Stimulated activated CD4-positive, alpha-beta T cell treated with anti-CD3 and anti-CD28 coated beads, Interleukin-15, amount 100 ng/mL, for 1 hour (primary cell): ENCODE measurements at places on chromosomes 2 and 18.

GRCh38 chr2:213098612-213099011 is 52.8 kb downstream of the IKZF2 start:
- no peak for DNase-seq

DNA sequence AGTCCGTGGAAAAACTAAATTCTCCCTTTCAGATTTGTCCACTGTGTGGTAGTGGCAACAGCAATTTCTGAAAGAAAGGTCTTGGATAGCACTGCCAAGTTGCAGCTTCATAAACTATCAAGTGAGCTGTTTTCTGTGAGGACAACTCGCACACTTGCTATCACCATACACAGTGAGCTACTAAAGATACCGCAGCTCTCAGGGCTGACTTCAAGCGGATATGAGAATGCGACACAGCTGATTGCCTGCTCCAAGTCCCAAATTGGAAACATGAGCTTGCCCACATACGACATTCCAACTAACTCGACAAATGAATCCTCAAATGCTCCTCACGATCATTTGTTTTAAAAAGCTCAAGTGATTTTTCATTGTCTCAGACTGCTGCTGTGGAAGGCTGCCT is 46.2 kb downstream of the E2F6 start:
- DNase-seq, result no peak

DNA sequence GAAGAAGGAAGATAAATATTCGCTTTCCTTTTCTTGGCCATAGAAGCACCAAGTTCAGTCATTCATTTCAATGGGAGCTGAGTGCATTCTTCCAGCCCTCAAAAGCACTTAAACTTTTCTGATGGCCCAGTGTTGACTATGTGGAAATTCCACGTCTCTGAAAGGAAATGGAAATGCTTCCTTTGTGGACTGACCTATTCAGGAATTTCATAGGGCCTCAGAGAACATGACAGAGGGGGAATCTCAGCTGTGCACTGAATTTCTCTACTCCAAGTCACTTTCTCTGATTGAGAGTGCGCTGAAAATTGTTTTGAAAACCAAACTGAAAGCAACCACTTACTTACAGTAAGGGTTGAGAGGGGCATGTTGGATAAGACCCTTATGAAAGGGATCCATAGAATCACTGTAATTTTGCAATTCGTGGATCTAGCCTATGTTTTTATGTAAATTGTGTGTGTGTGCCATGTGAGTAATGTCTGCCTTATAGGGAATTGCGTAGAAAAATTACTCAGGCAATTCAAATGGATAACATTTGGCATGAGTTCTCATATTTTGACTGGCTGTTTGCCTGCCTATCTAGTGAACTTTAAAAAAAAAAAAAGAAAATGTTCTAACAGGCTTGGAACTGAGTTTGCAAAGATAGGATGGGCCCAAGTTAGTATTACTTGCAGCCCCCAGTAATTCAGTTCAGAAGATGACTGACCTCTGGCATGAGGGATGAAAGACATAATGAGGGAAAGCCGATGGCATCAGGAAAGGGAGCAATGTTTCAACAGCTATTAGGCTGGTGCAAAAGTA is 437.0 kb downstream of the PTPRM start:
- no peak for DNase-seq

- no peak for DNase-seq
These were observed 60.4 kb upstream of the SLC8A1 start for GRCh38 chr2:40512256-40512655.

GRCh38 chr2:105362862-105363591 is 25.7 kb downstream of the C2orf49 start:
- no peak for DNase-seq

DNA sequence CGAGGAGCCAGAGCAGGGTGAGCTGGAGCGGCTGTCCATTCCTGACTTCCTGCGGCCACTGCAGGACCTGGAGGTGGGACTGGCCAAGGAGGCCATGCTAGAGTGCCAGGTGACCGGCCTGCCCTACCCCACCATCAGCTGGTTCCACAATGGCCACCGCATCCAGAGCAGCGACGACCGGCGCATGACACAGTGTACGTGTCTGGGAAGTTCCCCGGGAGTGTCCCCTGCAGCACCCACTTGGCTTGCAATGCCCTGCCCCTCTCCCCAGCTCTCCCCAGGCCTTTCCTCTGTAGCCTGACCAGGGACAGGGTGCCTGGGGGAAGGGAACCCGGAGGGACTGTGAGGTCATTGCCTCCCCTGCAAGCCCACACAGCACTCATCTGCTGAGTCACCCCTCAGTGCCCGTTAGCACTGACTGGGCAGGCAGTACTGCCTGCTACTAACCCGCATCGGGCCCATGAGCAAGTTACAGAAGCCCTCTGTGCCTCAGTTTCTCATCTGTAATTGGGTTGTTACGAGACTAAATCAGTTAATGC is 29.4 kb upstream of the GMPPA start:
- DNase-seq, result no peak

DNA sequence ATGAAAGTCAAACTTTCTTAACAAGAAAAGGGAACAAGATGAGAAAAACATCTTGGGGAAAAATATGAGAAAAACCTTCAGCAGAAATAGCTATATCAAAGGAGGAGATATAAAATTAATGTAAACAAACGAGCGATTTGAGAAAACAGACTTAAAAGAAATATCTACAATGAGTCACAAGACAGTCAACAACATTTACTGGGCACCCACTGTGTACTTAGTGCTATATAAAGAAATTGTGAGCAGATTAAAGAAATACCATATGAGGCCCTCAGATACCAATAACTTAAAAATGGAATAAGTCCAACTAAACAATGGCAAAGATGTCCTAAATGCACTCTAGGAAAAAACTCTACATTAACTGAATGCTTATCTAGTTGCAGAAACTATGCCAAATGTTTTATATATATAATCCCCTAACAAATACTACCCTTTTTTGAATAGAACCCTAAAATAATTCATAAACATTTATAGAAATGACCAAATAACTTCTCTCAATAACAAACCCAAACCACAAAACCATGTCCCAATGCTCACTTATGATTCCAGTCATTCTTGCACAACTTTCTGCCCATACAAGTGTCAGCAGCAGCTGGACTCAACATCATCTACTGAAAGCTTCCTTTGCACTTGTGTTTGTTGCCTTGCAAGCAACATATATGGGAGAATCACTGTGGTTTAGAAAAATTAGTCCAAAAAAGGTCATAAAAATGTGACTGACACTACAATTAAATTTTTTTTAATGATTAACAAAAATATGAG is 83.5 kb downstream of the COBLL1 start:
- DNase-seq, result no peak

DNA sequence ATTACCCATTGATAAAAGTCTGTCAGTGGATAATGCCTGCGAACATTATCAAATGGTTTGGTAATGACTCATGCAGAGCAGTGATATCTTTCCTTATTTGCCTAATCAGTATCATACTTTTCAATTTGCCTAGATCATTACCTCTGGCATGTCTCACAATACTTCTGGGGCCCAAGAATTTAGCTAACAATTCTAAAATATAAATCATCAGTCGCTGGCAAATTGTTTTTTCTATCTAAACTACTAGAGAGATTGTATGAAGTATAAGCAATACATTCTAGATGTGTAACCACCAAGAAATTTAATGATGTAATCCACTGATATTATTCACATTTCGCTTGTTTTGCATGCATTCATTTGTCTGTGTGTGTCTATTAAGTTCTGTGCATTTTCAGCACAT is 191.2 kb upstream of the CDH19 start:
- DNase-seq, result no peak

DNA sequence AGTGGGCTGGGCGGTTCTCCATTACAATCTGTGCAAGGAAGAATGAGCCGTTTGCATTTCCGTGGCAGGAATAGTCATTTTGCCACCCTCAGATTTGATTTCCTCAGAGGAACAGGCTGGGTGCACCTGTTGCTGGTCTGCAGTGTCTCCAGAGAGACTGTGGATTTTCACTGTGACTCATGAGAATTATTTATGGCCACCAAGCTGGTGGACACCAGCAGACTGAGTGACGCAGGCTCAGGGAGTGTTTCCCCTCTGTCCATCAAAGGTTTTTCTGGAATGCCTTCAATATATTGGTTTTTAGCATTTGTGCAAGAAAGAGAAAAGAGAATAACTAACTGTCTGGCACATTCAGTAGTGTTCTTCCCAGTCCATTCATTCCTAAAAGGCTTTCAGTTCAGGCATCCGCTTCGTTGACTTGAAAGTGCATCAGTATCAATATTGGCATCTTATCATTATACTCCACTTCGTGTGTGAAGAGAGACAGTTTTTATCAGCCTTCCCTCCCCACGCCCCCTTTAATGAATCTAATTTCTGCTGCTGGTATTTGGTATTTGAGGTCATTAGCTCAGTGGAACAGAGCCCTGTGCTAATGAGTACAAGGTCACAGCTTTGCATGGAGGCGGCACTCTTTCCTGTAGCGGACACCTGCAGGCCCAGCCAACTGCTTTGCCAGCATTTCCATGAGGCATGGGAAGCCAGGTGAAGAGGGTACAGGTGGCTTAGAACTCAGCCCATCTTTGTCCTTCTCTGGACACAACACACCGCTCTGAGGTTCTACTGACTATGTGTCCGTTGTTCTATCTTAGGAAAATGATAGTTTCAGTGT is 39.9 kb downstream of the PRKCE start:
- no peak for DNase-seq

GRCh38 chr2:75710220-75710576 is 517 bp downstream of the GCFC2 start:
- DNase-seq, result no peak

DNA sequence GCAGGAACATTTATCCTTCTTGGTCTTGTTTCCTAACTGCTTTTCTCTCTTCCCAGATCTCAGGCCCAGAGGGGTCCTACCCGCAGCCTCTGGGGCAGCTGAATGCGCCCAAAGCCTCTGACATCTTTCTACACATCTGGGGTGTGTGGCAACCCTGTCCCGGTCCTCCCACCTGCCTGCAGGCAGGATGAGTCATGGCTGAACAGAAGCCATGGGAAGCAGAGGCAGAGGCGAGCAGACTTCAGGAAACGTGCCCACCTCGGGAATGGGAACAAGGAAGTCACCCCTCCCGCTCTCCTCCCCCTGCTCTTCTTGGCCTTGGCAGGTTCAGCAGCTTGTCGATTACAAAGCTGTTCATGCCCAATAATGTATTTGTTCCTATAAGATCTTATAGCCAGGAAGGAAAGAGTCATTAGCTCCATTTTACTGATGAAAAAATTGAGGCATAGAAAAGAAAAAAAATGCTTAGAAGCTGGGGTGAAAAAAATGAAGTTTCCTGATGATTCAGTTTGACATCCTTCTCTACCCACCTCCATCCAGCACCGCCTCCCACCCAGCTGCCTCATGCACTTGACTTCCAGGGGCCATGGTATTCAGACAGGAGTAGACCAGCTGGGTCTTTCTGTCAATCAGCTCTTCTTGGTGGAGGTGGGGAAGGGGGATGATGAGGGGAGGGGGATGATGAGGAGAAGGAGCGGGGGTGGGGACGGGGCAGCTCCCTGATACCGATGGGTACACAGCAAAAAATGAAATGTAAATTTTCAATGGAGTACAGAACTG is 10.4 kb upstream of the KCNF1 start:
- no peak for DNase-seq

DNA sequence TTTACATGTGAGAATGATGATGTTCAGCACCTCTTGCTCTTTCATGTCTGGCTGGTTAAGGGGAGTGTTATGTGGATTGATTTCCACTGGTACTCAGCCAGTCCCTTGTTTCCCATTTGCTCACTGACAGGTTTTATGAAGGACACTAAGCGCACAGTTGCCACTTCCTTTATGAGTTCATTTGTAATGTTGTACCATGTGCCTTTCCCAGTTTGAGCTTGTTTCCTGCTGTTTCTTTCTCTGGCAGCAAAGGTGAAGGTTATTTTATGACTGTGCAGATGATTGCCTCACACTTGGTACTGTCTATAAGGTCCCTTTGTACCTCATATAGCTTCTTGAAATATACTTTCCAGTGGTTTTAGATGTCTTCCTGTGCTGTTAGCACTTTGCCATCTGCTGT is 1700.5 kb upstream of the TMEFF2 start:
- DNase-seq, result no peak

DNA sequence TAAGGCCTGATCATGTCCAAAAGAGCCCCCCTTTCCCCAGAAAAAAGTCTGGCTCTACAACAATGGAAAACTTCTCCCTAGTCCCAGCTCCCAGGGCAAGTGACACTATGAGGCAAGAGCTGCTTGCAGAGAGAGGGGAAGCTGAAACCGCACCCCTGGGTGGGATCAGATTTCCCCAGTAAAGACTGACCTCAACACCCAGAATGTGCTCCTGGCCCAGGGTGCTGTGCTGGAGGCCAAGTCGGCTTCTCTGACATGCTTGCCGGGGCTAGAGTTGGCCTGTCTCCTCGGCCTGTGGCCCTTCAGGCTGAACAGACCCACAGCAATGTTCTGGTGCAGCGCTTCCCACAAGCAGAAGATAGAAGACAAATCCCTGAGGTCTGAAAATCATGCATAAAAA is 18.4 kb upstream of the ST8SIA3 start:
- no peak for DNase-seq

GRCh38 chr18:49072524-49072934 is 121.8 kb upstream of the SMAD7 start:
- no peak for DNase-seq

DNA sequence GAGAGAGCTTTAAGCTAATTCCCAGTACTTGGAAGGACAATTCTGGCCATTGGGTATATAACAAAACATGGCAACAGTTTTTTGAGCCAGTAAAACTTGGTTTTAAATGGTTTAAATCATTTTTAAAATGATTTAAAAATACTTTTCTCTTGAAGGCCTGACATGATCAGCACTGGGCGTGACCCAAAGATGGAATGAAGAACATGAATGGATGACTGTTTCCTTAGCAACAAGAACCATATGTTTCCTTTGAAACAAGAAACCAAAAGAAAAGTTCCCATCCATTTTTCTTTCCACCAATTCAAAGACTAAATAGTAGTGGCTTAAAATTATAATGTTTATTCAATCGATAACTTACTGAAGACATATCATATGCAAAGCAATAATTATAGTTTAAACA is 348.3 kb upstream of the FIGN start:
- no peak for DNase-seq

GRCh38 chr18:74410441-74410992 is 46.6 kb downstream of the DIPK1C start:
- DNase-seq, result no peak

GRCh38 chr18:22691946-22692710 is 241.0 kb upstream of the RBBP8 start:
- no peak for DNase-seq

DNA sequence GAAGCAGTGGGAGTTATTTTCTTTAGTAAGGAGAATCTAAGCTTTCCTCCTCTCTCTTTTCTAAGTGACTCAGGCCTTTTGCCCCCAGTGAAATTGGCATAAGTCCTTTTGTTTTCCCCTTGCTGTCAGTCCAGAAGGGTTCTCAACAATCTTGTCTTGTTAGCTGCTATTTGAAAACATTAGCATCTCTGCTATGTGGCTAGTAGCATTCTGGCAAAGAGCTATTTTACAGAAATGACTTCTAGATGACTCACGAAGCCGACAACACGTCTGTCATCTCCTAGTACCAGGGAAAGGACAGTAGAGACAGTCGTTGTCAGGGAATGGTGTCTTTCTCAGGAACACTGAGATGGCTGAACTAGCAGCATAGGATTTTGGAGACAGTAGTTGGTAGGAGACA is 14.7 kb downstream of the SMARCAL1 start:
- DNase-seq, result no peak
